Activated T-cell treated with anti-CD3 and anti-CD28 coated beads, Interleukin-2, amount 50 U/mL, for 72 hours (primary cell): ENCODE measurements at places on chromosomes 12 and 14. TPM values are rescaled to one million over a fixed set of nuclear protein-coding genes. Genes with fewer than 3 reads are reported as not detected.
A peak's percentile ranks its signal among the peaks of the same experiment; 100 is the strongest.

OTX2 gene
- total RNA-seq: not detected

DNA sequence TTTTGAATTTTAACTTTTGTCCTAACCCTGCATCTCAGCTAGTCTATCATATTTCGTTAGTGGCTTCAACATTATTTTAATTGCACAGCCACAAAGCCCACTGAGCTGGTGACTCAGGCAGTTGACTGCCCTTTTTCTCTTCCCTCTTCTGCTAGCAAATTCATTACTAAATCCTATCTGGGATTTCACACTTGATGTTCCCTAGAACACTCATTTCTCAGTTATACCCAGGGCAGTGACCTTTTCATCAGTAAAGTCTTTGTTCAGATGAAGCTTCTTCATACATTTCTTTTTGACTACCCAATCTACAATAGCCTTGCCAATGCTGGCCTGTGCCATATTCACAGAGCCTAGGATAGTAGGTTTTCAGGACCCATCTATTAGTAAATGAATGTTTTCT is 107.0 kb downstream of the ATXN7L3B start:
- H3K36me3 ChIP-seq: no peaks in the 10 kb centered on the region
- no peaks in the 10 kb centered on the region for H3K27me3 ChIP-seq
- H3K4me3 ChIP-seq: no peak overlapping the region
- H3K27ac ChIP-seq: no peak overlapping the region

NOC4L gene
- 19.4 TPM for total RNA-seq

KCNMB4 gene
- 2.2 TPM for total RNA-seq

- H3K36me3 ChIP-seq: peaks cover 7% of the 10 kb centered on the region
- no peaks in the 10 kb centered on the region for H3K4me1 ChIP-seq
- H3K4me3 ChIP-seq: no peak overlapping the region
- no peak overlapping the region for H3K27ac ChIP-seq
- H3K27me3 ChIP-seq: no peaks in the 10 kb centered on the region
Measured at GRCh38 chr12:51131745-51132521, 41.0 kb downstream of the TFCP2 start.

DNA sequence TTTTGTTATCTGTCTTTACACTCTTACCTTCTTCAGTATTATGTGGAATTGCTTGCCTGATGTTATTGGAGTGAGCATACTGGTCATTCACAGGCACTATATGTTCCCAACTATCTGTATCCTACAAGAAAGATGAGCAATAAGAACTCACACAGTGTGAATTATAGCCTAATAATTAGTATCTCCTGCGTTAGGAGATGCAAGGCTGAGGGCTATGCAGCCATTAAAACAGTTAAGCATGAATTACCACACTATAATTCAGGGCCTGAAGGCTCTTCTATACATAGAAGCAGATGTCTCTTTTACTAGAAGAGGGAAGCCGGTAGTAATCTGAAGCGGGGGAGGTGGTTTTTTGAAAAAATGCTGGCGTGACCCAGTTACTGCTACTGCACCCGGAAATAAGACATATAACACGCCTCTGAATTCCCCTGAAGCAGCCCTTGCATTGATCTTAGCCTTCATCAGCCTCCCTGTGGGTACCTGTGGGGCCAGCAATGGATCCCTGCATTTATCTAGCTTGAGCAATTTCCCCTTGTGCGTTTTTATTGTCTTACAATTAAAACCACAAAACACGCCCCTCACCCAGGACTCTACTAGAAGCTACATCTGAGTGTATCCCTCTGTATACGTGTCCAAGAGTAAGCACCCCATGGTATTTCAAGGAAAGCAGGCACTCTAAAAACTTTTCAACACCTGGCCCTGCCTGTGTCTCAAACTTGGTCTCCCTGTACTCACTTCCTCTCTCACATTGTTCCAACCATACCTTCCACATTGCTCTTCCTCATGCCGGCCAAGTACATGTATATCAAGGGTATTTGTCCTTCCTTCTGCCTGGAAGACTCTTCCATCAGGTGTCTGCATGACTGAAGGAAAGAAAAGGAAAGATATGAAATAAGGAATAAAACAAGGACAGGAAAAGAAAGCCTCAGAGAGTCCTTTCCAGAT is 210.9 kb upstream of the ARID2 start:
- peaks cover 18% of the 10 kb centered on the region for H3K4me1 ChIP-seq
- H3K27ac ChIP-seq: peak overlapping the region; percentile 90
- DNase-seq: peak; percentile 48
- H3K4me3 ChIP-seq: peak overlapping the region; percentile 27
- no peaks in the 10 kb centered on the region for H3K27me3 ChIP-seq

DNA sequence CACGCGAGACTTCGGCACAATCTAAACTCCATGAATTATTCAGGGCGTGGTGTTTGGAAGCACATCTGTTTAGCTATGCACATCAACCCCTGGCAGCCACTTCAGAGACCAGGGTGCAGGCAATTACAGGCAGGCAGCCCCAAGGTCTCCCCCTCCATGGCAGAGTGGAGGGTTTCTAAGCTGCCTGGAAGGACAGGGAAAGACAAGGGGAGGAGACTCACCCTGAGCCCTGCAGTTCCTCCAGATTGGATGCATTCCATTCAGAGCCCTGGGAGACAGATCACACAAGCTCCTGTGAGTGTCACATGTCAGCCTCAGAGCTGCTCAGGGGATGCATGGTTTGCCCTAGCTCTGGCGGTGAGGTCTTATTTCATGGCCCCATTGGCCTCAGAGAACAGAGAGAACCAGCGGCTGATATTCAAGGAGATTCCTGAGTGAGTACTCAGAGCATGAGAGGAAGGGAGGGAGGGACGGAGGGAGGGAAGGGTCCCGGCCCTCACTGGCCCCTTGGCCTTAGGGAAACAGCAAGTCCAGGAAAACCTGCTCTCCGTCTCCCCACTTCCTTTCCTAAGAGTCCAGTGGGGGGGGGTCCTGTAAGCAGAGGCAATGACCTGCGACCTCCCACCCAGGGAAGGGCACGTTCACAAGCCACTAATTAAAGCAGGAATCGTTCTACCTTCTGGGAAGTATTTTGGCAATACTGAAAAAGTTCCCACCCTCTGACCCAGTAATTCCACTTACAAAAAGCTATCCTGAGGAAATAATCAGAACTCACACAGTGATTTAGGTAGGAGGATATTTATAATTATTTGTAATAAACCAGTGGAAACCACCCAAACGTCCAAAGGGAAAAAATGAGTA is 55.1 kb downstream of the SSH1 start:
- no peak overlapping the region for H3K4me3 ChIP-seq
- H3K4me1 ChIP-seq: peaks cover 9% of the 10 kb centered on the region
- H3K27me3 ChIP-seq: no peaks in the 10 kb centered on the region

TMEM30B gene
- total RNA-seq: 2.2 TPM

- no peak overlapping the region for H3K4me3 ChIP-seq
- DNase-seq: no peak
- H3K36me3 ChIP-seq: no peaks in the 10 kb centered on the region
- H3K27me3 ChIP-seq: no peaks in the 10 kb centered on the region
- peak overlapping the region; percentile 81 for H3K27ac ChIP-seq
- H3K4me1 ChIP-seq: peaks cover 47% of the 10 kb centered on the region
Measured at GRCh38 chr12:112005419-112006395, 7.3 kb downstream of the TMEM116 start.

HOXC13 gene
- not detected for total RNA-seq

DNA sequence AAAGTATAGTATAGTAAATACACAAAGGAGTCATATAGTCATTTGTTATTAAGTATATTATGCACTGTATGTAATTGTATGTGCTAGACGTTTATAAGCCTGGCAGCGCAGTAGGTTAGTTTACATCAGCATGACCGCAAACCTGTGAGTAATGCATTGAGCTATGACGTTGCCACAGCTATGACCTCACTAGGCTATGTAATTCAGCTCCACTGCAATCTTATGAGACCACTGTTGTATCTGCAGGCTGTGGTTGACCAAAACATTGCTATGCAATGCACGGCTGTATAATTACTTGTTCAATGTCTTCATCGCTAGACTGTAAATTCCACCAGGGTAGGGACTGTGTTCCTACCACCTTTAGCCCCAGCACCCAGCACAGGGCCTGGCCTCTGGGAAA is 53.2 kb upstream of the VASH1 start:
- H3K36me3 ChIP-seq: no peaks in the 10 kb centered on the region
- H3K27me3 ChIP-seq: peaks cover 8% of the 10 kb centered on the region
- no peak for DNase-seq
- H3K4me1 ChIP-seq: no peaks in the 10 kb centered on the region
- no peak overlapping the region for H3K27ac ChIP-seq

CNTN1 gene
- not detected for total RNA-seq

RFX4 gene
- total RNA-seq: not detected

DNA sequence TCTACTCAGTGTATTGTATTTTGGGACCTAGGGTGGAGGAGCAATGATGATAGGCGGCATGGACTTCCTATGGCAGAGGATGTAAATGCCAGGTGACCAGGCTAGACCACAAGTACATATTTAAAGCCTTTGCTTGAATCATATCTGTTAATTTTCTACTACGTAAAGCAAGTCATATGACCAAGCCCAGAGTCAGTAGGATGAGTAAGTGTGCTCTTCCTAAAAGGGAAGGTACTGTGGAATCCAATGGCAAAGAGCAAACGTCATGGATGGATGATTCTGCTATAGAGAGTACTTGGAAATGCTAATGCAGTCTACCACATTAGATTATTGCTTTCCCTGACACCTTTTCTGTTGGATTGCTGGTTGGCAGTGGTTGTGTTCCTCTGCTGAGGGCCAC is 16.8 kb downstream of the GPATCH2L start:
- H3K27ac ChIP-seq: no peak overlapping the region
- peaks cover 28% of the 10 kb centered on the region for H3K36me3 ChIP-seq
- peaks cover 5% of the 10 kb centered on the region for H3K4me1 ChIP-seq
- no peaks in the 10 kb centered on the region for H3K27me3 ChIP-seq
- H3K4me3 ChIP-seq: no peak overlapping the region

DNA sequence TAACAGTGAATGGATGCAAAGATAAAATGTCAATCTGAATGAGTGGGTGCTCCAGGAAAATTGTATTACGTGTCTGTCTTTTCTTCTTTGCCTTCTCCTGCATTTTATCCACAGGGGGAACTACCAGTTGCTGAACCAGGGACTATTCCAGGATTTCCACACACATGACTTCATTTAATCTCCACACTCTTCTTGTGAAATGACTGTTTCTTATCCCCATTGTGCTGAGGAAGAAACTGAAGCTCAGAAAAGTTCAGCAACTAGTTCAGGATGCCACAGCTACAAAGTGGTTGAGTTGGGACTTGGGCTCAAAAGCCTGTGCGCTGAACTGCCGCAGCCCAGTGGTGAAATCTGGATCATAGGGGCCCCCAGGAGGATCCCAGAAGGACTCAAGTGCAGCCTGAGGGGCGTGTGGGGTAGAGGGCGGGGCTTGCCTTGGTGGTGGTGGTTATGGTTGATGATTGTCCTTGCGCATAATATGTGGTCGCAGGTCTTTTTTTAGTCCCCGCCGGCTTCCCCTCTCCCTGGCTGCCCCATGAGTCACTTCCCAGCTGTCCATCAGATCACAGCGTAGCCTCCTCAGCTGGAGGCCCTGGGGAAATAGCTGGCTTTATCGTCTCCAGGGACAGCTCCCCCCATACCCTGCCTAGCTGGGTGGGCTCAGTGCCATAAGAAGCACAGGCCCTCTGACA is 235.2 kb upstream of the CRY1 start:
- H3K27ac ChIP-seq: no peak overlapping the region
- H3K36me3 ChIP-seq: peaks cover 3% of the 10 kb centered on the region
- DNase-seq: peak; percentile 65
- H3K4me3 ChIP-seq: peak overlapping the region; percentile 41
- H3K4me1 ChIP-seq: peaks cover 78% of the 10 kb centered on the region

- no peak overlapping the region for H3K4me3 ChIP-seq
- H3K36me3 ChIP-seq: peaks cover 2% of the 10 kb centered on the region
Measured at GRCh38 chr14:94103554-94104150, 6.9 kb upstream of the IFI27 start.

NAV3 gene
- total RNA-seq: not detected

DNA sequence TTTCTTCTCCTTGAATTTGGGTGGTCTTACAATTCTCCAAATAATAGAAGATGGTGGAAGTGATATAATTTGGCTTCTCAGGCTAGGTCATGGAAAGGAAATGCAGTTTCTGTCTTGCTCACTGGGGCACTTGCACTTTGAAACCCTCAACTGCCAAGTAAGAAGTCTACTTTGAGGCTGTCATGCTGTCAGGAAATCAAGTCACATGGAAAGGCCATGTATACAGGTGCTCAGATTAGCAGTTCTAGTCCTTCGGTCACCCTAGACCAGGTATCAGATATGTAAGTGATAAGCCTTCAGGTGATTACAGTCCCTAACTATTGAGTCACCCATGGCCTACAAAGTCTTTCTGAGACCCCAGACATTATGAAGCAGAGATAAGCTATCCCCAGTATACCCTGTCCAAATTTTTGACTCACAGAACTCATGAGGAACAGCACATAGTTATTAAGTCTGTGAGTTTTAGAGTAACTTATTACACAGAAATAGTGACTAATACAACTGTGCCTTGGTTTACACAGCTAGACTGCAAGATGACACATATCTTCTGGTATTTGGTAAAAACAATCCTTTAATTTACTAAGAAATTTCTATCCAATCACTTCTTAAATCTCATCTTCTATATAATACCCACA is 26.3 kb upstream of the BBS10 start:
- H3K27me3 ChIP-seq: no peaks in the 10 kb centered on the region
- H3K4me3 ChIP-seq: no peak overlapping the region
- H3K27ac ChIP-seq: no peak overlapping the region
- DNase-seq: no peak
- peaks cover 13% of the 10 kb centered on the region for H3K36me3 ChIP-seq

DNA sequence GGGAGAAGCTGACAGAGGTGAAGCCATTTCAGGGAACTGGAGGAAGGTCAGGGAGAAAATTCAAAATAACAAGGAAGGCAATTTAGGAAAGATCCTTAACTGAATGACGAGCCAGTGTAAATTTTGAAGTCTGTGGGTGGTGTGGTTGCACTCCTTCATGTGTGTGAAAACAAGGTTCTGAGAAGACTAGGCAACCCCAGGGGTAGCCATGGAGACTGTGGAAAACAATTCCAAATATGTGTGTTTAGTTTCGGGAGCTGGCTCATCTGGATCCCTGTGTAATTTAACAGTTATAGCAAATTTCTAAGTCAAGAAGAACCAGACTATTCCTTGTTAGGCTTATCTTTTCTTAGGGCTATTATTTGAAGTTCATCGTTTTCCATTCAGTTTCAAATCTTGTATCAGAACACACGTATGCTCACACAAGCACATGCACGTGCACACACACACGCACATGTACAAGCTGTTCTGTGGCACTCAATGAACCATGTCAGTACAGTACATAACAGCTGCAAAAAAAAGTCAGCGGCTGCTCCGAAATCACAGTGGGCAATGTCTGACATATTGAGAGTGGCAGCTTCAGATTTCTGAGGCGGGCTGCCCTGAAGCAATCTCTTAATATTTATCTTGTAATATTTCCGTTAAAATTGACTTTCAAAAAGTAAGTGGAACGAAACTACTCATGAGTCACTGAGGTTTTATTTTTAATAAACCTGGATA is 411.2 kb downstream of the AEBP2 start:
- no peak overlapping the region for H3K27ac ChIP-seq
- H3K36me3 ChIP-seq: peaks cover 4% of the 10 kb centered on the region
- no peak overlapping the region for H3K4me3 ChIP-seq

PELI2 gene
- 11.7 TPM for total RNA-seq

ABCD2 gene
- total RNA-seq: 11.2 TPM

- no peak overlapping the region for H3K27ac ChIP-seq
- H3K4me3 ChIP-seq: no peak overlapping the region
- no peak for DNase-seq
- peaks cover 19% of the 10 kb centered on the region for H3K27me3 ChIP-seq
- H3K4me1 ChIP-seq: no peaks in the 10 kb centered on the region
Measured at GRCh38 chr12:19779395-19780056, 340.2 kb downstream of the AEBP2 start.
